PC-9 (cell line): ENCODE measurements at places on chromosomes 12 and 14.

GRCh38 chr12:46519407-46519806 lies 146.8 kb upstream of the SLC38A2 start:
- DNase-seq: no peak

DNA sequence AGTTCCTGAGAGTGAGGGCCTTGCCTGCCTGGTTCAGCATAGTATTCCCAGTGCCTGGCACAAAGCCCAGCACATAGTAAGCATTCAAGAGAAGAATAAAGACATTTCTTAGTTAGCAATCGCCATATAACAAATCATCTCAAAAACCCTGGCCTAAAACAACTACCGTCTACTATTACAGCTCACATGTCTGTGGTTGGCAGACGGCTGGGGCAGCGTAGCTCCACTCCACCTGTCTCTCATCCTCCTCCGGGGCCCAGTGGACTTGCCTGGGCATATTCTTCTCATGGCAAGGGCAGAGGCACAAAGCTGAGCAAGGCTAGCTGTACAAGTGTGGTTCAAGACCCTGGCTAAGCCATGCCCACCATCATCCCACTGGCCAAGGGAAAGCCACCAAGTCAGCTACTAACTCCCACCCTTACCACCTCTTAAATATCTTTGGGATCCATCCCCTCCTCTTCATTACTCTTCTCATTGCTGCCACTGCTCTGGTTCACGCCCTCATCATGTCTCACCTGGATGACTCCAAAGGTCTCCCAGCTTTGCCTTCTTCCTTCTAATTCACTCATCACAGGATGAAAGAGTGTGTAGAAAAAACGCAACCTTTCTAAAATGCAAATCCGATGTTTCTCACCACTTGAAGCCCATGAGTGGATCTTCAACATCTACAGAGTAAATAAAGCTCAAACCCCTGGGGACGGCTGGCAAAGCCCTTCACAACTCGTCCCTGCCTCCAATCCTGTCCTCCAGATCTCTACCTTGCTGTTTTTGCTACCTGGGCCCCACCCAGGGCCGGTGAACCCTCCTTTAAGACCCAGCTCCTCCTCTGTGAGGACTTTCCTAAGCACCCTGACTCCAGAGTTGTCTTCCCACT lies 10.4 kb downstream of the TMEM229B start:
- no peak for DNase-seq

DNA sequence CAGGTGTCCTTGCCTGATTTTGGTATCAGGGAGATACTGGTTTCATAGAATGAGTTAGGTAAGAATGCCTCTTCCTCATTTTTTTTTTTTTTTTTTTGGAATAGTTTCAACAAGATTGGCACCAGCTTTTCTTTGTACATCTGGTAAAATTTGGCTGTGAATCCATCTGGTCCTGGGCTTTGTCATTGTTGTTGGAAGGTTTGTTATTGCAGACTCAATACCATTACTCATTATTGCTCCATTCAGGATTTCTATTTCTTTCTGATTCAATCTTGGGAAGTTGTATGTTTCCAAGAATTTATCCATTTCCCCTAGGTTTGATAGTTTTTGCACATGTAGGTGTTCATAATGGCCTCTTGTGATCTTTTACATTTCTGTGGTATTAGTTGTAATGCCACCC lies 126.0 kb upstream of the KITLG start:
- no peak for DNase-seq

DNA sequence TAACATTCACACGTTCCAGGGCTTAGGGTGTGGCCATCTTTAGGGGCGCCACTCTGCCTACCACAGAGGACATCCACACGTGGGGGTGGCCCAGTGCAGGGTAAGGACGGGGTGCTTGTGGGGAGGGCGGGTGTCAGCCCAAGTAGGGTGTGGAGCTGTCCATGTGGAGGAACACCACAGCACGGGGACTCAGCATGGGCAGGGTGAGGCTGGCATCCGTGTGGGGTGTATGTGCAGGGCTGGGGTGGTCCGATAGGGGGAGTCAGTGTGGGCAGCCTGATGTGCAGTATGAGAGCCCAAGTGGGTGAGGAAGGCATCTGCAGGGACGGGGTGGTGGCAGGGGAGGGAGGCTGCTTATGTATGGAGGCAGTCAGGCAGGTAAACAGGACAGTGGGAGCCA lies 17.7 kb downstream of the PSMC1 start:
- no peak for DNase-seq

DNA sequence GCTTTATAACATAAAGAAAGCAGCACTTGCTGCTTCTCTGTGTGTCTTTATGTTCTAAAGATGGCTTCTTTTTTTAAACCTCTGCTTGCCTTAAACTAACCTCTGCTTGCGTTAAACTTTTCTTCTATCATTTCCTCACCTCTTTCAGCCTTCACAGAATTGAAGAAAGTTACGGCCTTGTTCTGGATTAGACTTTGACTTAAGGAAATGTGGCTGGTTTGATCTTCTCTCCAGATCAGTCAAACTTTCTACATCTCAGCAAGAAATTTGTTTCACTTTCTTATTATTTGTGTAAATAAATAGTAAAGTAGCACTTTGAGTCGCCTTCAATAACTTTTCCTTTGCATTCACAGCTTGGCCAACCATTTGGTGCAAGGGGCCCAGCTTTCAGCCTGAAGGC lies 64.2 kb downstream of the CMAS start:
- no peak for DNase-seq

DNA sequence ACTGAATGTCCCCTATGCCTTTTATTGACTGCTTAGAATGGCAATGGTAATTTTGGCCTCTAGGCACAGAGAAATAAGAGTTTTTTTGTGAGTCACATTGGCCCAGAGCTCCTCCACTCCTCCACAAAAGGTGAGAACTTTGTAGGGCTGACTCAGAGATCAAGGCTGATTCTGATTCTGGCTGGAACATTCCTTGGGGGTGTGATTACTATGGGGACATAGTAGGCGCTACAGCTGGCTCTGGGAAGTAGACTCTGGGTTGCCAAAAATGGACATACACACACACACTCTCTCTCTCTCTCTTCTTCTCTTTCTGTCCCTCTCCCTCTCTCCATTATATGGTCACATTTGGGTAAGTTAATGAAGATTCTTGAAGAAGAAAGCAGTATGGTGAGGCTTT lies 174.6 kb upstream of the DDHD1 start:
- DNase-seq: peak; percentile 38

DNA sequence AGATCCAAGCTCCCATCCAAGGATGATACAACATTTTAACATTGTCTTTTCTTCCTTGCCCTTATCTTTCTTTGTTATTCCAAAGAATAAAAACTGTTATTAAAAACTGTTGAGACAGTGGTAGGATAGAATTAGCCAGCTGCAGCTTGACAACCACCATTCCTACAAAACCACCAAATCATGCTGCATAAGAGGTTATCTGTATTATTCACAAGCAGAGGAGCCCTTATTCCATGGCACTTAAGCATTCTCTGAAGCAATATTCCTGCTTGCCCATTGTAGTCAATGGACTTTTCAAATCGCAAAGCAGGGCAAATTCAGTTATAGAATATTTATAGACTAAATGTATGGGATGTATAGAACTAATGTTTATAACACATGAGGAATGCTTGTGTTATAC lies 3.4 kb downstream of the ABCD2 start:
- no peak for DNase-seq

GRCh38 chr12:34016361-34016760 lies 5.9 kb upstream of the ALG10 start:
- no peak for DNase-seq

- DNase-seq: no peak
These were observed 39.9 kb downstream of the VEZT start for GRCh38 chr12:95257541-95257940.

GRCh38 chr12:107605293-107605692 lies 80.3 kb upstream of the PWP1 start:
- DNase-seq: no peak

- no peak for DNase-seq
These were observed 267.7 kb downstream of the RASSF9 start for GRCh38 chr12:85568395-85569103.

GRCh38 chr12:55845785-55846496 lies 3.2 kb upstream of the MMP19 start:
- DNase-seq: no peak

DNA sequence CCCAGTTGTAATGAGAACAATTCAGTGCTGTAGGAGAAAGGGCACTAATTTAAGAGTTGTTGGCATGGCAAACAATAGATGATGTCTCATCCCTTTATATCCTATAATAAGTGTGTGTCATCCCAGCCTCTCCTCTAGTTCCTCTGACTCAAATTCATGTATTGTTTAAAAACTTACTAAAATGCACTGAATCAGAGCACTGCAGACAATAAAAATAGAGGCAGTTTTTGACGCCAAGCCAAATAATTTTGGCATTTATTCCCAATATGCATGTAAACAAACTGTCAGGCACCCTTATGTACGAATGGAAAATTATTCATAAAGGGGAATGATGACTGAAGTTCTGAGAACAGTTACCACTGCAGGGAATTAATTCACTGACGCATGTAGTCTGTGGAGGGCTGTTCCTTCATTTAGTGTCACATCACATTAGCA lies 57.9 kb upstream of the TMX1 start:
- no peak for DNase-seq

GRCh38 chr14:64110802-64111201 lies 183.4 kb downstream of the ESR2 start:
- no peak for DNase-seq

DNA sequence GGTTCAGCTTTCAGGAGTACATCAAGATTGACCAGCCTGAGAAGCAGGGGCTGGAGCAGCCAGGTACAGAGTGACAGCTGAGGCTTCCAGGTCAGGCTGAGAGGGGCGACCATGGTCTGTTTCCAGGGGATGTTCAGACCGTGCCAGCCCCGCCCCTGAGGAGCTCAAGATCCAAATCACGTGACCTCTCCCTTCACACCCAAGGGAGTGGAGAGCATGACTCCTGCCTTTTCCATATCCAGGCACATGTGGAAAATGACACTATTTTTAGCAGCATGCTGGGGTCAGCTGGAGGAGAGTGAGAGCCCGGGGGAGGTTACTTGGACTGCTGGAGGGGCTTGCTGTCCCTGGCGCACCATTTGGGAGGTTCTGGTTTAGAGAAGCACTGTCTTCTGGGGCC lies 92.7 kb downstream of the B4GALNT3 start:
- DNase-seq: no peak

DNA sequence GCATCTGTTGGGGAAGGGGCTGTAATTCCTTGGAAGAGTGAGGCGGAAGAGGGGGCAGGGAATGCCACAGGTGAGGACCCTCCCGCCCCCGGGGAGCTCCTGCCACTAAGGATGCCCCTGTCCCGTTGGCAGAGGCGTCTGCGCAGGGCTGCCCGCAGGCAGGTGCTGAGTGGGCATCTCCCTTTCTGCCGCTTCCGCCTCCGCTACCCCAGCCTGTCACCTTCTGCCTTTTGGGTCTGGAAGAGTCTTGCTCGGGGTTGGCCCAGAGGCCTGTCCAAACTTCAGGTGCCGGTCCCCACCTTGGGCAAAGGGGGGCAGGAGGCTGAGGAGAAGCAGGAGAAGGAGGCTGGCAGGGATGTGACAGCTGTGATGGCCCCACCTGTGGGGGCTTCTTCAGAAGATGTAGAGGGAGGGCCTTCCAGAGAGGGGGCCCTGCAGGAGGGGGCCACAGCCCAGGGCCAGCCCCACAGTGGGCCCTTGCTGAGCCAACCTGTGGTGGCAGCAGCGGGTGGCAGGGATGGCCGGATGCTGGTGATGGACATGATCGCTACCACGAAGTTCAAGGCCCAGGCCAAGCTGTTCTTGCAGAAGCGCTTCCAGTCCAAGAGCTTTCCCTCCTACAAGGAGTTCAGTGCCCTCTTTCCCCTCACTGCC lies 10.0 kb downstream of the VRTN start:
- DNase-seq: no peak

GRCh38 chr12:40241741-40242140 lies 16.9 kb downstream of the LRRK2 start:
- no peak for DNase-seq

DNA sequence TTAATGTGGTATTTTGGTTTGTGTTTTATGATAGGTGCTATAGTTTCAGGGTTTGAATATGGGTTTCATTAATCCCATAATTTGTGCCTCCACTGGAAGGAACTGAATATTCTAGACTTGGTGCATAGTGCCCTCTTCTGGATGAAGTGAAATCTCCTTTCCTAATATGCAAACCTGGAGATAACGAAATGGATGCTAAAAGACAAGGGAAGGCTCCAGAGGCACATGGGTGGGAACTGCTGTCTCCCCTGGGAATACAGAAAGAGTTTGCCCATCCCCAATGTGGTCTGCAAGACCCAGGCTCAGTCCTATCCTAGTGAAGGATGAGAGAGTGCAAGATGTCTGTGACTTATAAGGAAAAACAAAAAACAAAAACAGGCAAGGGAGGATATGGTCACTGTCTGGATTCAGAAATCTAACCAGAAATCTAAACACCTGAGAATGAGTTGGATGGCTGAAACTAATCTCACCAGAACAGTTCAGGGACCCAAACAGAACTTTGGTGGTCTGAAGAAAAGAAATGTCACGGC lies 142.3 kb upstream of the TMPO start:
- no peak for DNase-seq

DNA sequence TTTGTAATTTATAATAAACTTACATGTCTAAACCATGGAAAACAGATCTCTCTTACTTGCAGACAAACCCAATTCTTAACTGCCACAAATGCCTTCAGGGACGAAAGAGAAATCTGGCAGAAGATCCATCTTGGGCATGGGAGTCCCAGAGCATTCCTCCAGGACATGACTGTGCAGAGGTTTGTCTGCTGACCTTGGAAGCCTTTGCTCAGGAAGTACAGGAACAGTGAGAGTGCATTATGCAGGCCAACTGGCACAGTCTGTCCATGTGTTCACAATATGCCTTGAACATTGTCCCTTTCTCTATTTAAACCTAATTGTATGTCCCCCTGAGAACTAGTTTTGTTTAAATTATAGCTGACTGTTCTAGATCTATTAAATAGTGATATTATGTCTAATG lies 467.1 kb downstream of the ATP23 start:
- DNase-seq: no peak

DNA sequence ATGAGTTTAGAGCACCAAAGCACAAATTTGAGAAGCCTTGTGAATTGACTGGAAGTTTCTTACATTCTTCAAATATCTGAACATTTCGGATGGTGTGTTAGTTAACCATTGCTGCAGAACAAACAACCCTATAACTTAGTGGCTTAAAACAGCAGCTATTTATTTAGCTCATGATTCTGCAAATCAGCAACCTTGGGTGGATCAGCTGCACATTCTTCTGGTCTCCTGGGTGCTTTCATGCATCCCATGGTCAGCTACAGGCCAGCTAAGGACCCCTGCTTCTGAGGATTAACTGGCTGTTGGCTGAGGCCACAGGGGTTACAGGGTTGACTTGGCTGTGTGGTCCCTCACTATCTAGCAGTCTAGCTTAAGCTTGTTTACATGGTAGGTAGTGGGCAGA lies 114.0 kb upstream of the HIF1A start:
- DNase-seq: no peak

GRCh38 chr14:68140806-68141205 lies 321.2 kb downstream of the RAD51B start:
- no peak for DNase-seq

GRCh38 chr14:102507857-102508312 lies 1.7 kb downstream of the ANKRD9 start:
- DNase-seq: no peak

- DNase-seq: no peak
These were observed 62.2 kb downstream of the GNG2 start for GRCh38 chr14:51922624-51923023.
